ENCODE measurements at places on chromosomes 6 and 20.

DNA sequence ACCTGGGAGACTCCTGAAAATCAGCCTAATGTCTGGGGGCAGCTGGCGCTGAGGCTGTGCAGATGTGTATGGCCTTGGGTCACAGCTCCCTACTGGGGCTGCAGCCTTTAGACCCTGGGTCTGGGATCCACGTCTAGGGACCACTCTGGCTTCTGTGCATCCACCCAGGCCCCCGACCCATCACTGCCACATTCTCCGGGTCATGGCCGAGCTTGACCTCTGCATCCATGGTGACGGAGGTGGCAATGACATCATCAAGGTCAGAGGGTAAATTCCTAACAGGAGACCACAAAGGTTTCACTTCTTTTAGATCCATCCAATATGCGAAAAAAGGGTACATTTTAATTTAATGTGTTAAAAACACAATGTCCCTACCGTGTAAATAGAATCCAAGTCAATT, 14.5 kb upstream of the PCMTD2 start:
- no peak for DNase-seq

- DNase-seq = no peak
Observed at GRCh38 chr6:156395276-156395675, 381.9 kb upstream of the ARID1B start.

DNA sequence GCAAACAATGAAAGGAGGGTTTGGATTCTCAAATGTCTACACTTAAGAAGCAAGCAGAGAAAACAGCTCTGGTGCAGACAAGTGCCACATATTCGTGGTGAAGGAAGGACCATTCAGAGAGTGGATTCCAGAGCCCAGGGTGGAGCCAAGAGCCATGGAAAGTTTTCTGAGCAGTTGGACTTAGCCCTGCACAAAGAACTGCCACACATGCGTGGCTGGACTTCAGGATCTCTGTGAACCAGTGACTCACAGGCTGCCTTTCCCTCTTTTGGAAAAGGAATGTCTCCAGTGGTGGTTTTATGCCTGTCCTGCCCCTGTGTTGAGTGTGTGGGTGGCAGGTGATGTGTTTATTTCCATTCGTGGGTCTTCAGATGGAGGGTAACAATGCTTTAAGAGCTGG, 489.5 kb downstream of the CDH26 start:
- DNase-seq = no peak

DNA sequence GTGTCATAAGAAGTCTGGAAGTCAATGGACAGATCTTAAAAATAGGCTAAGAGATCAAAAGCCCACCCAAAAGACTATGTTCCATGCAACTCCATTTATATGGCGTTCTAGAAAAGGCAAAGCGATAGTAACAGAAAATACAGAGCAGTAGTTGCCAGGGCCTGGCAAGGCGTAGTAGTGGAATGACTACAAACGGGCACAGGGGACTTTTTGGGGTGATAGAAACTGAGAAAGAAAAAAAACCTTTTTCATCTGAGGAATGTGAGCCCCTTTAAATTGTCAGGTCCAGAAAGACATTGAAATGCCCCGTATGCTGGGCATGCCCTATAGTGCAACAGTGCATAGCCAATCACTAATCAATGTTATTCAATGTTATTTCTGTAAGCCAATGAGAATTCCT, 47.2 kb upstream of the FAM50B start:
- DNase-seq = no peak

DNA sequence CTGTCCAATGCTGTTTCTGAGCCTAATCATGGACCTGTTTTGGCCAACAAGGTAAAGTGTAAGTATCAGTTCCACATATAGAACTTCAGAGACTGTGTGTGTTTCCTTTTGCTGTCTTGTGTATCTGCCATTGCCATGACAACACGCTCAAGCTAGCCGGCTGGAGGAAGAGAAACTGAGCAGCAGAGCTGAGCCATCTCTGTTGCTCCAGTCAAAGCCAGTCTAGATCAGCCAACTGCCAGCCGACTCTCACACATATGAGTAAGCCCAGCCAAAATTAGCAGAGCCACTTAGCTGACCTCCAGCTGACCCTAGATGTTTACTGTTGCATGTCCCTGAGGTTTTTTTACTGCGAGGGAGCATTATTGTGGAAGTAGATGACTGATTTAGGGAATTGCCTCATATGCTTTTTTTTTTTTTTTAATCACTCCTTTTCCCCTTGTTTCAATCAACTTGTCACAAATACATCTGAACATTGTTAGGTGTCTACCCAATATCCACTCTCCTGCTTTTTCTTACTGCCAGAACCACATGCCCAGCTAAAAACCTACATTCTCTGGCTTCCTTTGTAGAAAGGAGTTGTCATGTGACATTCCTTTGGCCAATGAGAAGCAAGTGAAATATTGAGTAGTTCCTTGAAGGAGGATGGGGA, 304.3 kb upstream of the SUPT3H start:
- DNase-seq = no peak

GRCh38 chr6:71602385-71603007, 283.9 kb upstream of the RIMS1 start:
- DNase-seq = no peak

DNA sequence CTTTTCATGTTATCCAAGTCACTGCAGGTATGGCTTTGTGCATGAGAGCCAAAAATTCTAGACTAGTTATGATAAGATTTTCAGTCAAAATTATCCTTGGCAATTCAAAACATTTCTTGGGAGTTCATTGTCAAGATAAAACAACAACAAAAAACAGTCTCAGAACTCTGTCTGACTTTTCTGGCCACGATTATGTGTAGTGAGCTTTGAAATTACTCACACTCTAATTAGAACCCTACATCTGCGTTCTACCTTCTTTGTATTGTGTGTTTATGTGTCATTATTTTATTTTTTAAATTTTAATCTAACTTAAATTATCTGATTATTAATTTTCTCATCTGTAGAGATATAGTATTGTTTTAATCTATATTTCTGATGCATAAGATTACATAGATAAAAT, 459.2 kb downstream of the FRK start:
- no peak for DNase-seq

GRCh38 chr6:150032598-150032997, 7.3 kb upstream of the RAET1L start:
- DNase-seq = no peak

DNA sequence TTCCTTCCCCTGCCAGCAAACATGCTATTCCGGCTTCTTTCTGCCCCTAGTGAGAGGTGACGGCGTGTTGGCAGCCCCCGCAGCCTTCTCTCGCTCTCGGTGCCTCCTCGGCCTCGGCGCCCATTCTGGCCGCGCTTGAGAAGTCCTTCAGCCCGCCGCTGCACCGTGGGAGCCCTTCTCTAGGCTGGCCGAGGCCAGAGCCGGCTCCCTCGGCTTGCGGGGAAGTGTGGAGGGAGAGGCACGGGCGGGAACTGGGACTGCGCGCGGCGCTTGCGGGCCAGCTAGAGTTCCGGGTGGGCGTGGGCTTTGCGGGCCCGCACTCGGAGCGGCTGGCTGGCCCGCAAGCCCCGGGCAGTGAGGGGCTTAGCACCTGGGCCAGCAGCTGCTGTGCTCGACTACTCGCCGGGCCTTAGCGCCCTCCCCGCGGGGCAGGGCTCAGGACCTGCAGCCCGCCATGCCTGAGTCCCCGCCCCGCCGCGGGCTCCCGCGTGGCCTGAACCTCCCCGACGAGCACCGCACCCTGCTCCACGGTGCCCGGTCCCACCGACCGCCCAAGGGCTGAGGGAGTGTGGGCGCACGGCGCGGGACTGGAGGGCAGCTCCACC, 20.0 kb upstream of the PXDC1 start:
- no peak for DNase-seq

GRCh38 chr6:11989386-11989785, 22.7 kb upstream of the HIVEP1 start:
- no peak for DNase-seq

DNA sequence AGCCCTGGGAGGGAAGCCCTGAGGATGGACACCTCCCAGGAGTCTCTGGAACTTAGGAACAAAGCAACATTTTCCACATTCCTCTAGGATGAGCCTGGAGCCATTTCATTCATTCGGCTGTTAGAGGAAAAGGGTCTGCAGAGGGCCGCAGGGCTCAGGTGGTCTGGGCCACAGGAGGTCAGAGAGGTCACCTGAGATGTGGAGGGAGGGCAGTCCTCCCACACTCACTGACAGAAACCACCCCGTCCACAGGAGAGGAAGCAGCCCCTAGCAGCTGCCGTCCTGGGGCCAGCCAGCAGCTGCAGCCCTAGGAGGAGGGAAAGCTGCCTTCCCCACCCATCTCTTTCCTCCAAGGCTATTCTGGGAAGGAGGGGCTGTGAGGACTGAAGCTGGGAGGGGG, 207.0 kb downstream of the CDC5L start:
- no peak for DNase-seq
